ENCODE measurements at places on chromosomes 4 and X.

DNA sequence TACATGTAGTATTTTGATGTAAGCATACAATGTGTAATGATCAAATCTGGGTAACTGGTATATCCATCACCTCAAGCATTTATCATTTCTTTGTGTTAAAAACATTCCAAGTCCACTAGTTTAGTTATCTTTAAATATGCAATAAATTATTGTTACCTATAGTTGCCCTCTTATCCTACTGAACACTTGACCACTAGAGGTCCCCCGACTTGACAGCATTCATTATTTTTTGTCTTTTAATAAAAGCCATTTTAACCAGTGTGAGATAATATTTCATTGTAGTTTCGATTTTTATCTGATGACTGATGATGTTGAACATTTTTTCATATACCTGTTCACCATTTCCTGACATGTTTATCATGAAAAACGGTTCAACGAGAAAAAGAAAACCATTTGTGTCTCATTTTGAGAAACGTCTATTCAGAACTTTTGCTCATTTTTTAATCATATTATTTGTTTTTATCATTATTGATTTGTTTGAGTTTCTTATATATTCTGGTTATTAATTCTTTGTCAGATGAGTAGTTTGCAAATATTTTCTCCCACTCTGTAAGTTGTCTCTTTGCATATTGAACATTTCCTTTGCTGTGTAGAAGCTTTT is 199.0 kb upstream of the CXXC4 start:
- DNase-seq: no peak

GRCh38 chr4:89026542-89026941 is 30.4 kb downstream of the FAM13A start:
- DNase-seq: no peak

DNA sequence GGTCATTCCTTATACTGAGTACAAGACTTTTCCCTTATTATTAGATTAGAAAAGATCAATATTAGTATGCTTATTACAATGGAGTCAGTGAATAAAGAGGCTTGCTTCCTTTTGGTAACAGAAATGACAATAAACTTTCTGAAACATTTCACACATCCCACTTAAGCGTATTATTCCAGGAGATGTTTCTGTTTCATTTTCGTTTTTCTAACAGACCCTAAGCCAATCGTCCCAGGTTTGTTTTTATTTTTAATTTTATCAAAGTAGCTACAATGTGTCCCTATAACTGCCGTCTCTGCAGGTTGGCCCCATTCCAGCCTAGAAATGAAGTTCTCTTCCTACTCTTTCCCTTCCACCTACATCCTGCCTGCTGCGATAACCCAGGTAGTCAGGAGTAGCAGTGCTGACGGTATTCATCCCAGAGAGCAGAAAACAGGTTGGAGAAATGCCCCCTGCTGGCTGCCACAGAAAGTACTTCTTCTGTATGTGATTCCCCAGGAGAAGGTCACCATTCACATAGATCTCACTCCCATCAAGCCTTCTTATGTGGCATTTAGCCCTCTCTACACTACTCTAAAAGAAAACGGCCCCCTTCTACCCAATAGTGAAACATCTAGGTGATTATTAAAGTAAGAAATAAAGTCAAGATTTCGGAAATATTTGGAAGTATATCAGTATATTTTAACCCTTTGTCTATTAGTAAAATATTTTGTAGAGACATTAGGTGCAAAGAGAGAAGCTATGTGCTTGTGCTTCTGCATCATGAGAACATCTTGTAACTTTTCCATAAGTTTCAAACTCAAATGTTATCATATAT is 40.4 kb downstream of the ENPEP start:
- peak; percentile 27 for DNase-seq

DNA sequence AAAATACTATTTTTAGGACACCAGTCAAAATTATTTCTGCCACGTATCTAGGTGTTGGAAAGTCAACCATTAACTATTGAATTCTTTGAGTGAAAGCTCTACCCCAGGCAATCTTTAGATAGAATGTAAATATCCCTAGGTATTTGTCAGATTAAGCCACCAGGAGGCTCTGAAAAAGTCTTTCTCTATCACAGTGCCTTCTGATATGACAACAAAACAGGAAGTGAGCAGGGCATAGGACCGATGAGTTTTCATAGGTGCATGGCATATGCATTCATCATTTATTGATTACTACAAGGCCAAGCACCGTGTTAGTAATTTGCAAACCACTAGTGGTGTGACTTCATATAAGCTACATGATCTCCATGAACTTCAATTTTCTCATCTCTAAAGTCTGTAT is 333.6 kb upstream of the F9 start:
- no peak for DNase-seq

GRCh38 chr4:12884846-12885796 is 599.0 kb downstream of the RAB28 start:
- DNase-seq: no peak

- DNase-seq: no peak
These were observed 36.5 kb downstream of the DCTD start for GRCh38 chr4:182880387-182881356.

DNA sequence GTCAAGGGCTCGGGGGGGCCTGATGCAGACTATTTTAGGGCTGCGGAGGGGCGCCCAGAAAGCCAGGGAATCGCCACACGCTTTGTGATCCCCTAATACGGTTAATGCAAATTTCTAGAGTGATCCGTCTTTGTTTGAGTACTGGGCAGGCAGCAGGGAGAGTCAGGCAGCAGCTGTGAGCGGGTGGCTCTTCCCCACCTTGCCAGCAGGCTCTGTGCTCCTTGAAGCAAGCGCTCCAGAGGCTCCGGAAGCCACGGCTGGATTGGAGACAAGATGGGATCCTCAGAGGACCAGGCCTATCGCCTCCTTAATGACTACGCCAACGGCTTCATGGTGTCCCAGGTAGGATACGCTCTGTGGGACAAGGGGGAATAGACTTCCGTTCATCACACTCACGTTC is at the start of gene ASMT:
TSS of gene ASMT (plus strand) at position 133 of the 400 bp plus-strand sequence. CDS start at position 274, 141 bp downstream.
- DNase-seq: no peak

- DNase-seq: no peak
These were observed 10.0 kb upstream of the SPP1 start for GRCh38 chr4:87965501-87965975.

- DNase-seq: no peak
These were observed 442 bp downstream of the MOSPD2 start for GRCh38 chrX:14873676-14874049.

- DNase-seq: no peak
These were observed 299.1 kb downstream of the ARHGAP24 start for GRCh38 chr4:85774000-85774399.

DNA sequence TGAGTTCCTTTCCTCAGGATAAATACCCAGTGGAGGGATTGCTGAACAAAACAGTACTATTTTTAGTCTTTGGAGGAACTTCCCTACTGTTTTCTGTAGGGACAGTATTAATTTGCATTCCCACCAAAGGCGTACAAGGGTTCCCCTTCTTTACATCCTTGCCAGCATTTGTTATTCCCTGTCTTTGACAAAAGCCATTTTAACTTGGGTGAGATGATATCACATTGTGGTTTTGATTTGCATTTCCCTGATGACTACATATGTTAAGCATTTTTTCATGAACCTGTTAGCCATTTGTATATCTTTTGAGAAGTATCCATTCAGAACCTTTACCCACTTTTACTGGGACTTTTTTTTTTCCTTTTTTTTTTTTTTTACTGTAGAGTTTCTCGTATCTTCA is 126.2 kb upstream of the ANXA10 start:
- DNase-seq: no peak

DNA sequence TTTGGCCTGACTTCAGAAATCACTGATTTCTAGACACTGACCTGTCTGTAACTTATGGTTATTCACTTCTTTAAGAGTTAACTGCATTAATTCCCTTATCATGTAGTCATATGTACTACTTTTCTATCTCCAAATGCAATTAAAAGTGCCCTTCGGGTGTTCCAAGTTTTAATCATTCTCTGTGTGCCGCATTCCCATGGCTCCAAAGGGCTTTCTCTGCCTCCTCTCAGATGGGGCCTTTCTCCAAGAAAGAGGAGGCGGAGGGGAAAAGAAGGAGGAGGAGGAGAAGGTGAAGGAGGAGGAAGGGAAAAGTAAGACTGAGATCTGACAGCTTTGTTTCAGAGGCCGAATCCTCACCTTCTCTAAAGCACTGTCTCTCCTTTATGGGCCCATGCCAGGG is 325.8 kb downstream of the LDB2 start:
- DNase-seq: no peak

GRCh38 chr4:53515076-53515475 is 76.2 kb downstream of the LNX1 start:
- no peak for DNase-seq

GRCh38 chr4:71368906-71369305 is 30.1 kb downstream of the SLC4A4 start:
- no peak for DNase-seq

GRCh38 chr4:138162259-138162658 is 79.9 kb downstream of the SLC7A11 start:
- no peak for DNase-seq

DNA sequence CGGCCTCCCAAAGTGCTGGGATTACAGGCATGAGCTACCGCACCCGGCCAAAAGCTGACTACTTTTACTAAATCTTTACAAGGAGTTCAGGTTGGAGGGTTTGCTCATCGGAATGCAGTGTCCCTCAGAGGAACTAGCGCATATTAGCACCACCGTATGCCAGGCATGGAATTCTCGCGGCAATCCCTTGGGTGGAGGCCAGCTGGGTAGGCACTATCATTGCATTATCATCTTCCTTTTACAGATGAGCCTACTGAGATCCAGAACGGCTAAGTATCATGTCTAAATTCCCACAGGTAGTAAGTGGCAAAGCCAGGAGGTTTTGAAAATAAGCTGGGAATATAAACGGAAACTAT is 6.1 kb upstream of the CXorf66 start:
- no peak for DNase-seq

DNA sequence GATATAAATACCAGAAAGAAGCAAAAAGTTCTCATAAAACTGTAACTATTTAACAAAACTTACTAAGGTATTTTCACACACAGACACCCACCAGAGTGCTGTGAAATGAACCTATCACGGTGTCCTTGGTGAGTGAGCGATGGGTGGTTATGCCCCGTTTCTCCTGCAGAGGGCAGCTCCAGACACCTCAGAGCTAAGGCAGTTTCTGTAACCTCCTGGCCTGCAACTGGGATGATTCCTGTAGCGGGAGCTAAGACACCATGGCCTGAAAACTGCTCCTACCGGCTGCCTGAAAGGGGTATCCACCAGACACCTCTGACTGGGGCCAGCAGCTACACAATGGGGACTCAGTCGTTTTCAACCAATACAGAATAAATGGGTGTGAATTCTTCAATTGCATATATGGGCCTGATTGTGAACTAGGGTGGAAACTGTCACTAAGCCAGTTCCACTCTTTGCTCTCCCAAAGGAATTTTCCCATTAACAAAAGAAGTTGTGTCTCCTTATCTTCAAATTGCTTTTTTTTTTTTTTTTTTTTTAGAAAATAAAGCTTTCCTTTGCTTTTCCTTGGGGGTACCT is 2375.8 kb upstream of the TENM3 start:
- peak; percentile 4 for DNase-seq

DNA sequence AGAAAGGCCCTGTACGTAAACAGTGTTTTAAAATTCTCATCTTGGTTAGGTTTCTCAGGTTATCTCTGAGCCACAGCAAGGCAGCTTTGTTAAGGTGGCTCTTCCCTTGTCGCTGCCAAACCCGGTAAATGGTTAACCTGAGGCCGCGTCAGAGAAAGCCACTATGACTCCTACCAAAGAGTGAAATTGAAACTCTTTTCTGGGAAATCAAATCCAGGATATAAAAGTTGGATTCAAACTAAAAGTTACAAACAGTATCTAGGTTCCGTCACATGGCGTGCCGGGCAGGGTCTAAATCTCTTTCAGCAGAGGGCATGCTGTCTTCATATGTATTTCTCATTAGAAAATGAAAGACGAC is 433 bp downstream of the MMAA start:
- DNase-seq: no peak

DNA sequence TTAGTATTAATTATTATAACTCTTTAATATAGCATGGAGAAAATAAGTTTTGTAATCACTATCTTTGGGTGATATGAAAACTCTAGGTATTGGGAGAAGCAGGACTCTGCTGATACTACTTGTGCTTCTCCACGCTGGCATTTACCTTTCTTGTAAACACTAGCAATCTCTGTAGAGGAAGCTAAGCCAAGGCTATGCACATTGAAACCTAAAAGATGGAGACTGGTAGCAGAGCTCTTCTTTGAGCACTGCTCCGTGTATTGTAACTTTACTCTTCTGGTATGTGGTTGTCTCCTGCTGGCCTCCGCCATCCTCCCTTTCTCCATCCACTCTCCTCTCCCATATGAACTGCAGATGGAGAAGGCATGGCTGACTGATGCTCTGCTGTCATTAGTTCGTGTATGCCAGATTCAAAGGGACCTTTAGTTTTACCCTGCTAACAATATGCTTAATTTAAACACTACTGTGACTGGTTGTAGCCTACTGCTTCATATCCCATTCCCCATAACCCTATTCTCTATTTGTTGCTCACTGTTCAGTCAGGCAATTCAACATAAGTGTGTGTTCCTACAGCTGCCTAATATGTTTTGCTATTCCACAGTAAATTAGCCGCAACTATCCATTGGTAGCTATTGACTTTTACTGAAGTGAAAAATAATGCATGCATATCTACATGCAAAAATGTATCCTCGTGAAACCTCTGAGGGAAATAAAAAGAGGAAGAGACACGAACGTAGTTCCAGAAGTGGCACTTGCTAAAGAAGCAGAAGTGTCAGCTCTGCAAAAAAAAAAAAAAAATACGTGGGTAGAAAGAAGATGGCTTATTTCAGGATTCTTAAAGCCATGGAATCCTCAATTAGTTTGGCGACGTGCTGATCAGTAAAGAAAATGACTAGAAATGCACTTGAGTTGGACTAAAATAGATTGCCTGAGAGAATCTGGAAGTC is 55.6 kb upstream of the CCSER1 start:
- DNase-seq: no peak

- DNase-seq: no peak
These were observed 21.0 kb upstream of the EFNB1 start for GRCh38 chrX:68807818-68808217.

GRCh38 chrX:2500091-2500802 is 529 bp downstream of the DHRSX start:
- DNase-seq: no peak

GRCh38 chr4:29578329-29578728 is 1141.8 kb upstream of the PCDH7 start:
- no peak for DNase-seq

- DNase-seq: no peak
These were observed 504 bp downstream of the PRRG3 start for GRCh38 chrX:151695583-151696340.

DNA sequence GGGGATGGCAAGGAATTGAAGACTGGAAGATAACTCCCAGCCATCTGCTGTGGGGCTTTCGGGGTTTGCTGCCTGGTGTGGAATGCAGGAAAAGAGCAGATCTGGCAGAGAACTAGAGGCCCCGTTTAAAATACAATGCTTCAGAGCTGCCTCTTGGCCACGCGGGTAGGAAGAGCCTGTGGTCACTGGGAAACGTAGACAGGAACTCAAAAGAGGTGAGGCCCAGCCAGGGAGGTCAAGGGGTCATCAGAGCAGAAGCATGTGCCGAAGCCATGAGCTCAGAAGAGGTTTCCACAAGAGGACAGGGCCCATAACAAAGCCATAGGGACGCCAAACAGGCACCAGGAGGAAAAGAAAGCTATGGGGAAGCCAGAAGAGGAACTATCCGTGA is 14.5 kb upstream of the STS start:
- DNase-seq: no peak

GRCh38 chr4:1534095-1534872 is 128.0 kb upstream of the NKX1-1 start:
- no peak for DNase-seq

- DNase-seq: no peak
These were observed 109.3 kb upstream of the DGKK start for GRCh38 chrX:50579955-50580354.
